ENCODE measurements at places on chromosomes 16 and 17.
A peak's percentile ranks its signal among the peaks of the same experiment; 100 is the strongest.

GRCh38 chr16:51157698-51158097, 6.6 kb upstream of the SALL1 start:
- DNase-seq, result no peak

DNA sequence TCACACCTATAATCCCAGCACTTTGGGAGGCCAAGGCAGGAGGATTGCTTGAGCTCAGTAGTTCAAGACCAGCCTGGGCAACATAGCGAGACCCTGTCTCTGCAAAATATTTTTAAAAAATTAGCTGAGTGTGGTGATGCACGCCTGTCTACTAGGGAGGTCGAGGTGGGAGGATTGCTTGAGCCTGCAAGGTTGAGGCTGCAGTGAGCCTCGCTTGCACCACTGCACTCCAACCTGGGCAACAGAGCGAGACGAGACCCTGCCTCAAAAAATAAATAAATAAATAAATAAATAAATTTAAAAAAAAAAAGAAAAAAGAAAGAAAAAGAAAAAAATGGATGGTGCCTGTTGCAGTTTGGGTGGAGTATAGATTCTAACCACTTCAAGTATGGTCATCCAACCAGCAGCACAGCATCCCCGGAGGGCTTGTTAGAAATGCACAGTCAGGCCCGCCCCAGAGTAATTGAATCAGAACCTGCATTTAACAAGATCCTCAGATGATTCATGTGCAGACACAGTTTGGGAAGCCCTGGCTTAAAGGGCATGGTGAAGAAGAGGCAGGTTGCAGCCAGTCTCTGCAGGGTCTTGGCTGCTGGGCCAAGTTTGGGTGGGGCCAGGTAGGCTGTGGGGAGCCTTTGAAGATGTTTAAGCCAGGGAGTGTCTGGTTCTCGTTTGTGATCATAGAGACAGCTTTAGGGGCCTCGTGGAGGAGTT, 40.8 kb downstream of the MRC2 start:
- DNase-seq, result no peak

- DNase-seq, result no peak
Observed at GRCh38 chr16:79599837-79600637, 500 bp downstream of the MAF start.

GRCh38 chr17:18950346-18950745, 1.6 kb upstream of the SLC5A10 start:
- no peak for DNase-seq

DNA sequence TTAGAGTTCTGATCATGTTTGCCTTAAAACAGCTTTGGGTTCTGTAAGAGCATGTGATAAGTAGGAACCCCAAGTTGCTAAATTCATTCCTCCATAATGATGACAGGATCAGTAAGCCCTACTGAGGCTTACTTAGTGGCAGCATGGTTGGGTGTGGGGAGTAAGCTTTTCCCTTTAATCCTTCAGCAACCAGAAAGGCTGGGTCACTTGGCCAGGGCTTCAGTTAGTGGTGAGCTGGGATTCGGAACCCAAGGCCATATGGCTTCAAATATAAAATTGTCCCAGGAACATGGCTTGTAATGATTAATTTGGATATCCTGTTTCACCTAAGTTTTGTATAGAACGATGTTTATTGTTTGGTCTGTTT, 850 bp downstream of the GINS3 start:
- no peak for DNase-seq

GRCh38 chr16:79805621-79806020, 205.1 kb upstream of the MAF start:
- no peak for DNase-seq

- no peak for DNase-seq
Observed at GRCh38 chr17:45115871-45116270, 16.4 kb downstream of the PLCD3 start.

DNA sequence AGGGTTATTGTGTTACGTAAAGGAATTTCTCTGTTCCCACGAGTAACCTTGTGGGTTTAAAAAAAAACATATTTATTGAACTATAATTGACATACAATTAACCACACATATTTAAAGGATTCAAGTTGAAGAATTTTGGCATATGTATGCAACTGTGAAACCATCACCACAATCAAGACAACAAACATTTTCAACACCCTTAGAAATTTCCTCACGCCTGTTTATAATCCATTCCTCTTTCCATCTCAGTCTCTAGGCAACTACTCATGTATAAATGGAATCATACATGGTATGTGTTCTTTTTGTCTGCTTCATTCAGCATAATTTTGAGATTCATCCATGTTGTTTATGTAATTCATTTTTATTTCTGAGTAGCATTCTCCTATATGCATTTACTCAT, 104.0 kb downstream of the MRTFB start:
- no peak for DNase-seq

DNA sequence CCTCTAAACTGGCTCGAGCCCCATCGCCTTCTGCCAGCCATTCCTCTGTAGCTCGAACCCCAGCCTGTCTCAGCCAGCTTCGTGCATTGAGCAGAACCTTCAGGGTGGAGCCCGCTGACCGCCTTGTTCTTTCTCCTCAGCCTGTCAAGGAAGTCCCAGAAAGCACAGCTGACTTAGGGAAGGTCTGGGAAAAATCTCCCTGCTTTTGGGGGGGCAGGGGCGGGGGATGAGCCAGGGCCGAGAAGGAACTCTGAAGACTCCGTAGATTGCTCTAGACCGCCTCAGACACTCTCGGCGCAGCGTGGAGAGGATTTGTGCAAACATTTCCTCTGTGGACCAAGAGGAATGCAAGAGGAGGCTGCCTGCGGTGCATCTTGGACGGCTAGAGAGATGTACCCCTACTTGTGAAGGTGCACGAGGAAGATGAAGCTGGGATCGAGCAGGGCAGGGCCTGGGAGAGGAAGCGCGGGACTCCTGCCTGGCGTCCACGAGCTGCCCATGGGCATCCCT, at the start of gene GLP2R:
Gene GLP2R (plus strand): TSS at position 284 of the 510 bp plus-strand sequence. CDS start 140 bp downstream, at position 424.
- no peak for DNase-seq

GRCh38 chr17:4105232-4105631, 37.6 kb downstream of the ZZEF1 start:
- DNase-seq, result no peak

DNA sequence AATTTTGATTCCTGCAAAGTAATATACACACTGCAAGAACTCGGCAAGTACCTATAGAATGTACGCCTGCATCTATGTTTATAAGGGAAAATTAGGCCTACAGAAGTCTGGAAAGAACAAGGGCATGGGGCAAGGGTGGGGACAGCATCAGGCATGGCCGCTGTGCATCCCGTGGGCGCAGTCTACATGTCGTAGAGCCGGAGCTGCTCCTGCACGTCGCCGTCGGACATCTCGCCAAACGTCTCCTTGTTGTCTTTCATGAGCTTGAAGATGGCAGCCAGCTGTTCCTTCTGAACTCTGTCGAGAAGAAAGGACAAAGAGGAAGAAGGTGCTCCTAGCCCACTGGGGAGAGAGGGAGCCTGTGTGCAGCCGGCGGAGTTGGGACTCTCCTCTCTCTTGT, 33.4 kb downstream of the MXRA7 start:
- DNase-seq, result no peak

GRCh38 chr17:57946798-57947358, 8.3 kb downstream of the CUEDC1 start:
- no peak for DNase-seq

DNA sequence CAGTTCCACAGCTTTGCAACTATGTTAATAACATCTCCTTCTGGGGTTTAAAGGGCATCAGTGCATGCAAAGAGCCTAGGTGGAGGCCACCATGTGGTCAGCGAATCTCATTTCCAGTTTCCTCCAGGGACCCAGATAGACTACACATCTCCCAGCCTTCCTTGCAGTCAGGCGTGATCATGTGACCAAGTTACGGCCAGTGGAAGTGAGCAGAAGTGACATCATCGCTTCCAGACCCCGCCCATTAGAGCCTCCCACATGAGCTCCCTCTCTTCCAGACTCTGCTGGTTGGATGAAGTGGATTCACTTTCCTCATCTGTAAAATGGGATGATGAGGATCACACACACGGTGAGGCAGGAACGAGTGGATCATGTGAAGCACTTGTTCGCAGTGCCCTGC, 27.4 kb upstream of the KDM8 start:
- DNase-seq, result no peak

GRCh38 chr16:29784901-29785500, 5.5 kb upstream of the KIF22 start:
- DNase-seq, result peak; percentile 49

DNA sequence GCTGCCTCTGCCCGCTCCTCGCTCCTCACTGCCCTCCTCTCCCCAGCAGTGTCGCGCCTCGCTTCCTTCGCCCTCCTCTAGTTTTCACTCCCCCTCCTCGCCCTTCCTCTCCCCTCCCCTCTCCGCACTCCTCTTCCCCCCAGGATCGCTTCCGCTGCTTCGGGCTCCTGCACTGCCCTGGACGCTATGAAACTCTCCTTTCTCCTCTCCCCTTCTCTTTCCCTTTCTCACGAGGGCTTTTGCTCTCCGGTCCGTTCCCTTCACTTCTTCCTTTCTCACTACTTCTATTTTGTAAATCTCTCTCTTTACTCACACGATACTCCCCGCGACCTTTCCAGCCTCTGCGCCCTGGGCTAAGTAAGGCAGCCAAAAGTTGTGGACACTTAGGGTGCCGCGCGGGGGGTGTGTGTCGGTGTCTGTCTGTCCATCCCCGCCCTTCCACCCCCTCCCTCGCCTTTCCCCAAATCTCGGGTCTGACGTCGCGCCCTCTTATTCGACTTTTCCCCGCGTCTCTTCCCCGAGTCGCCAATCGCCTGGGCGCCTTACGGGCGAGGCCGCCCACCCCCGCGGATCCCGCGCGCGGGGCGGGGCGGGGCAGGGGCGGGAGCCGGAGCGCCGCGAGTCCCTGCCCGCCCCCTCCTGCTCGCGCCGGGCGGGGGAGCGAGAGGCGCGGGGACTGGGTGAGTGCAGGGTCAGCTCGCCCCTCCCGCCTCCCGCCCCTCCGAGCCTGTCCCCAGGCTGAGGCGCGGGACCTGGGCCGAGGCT, at the start of gene IRX3:
Gene IRX3 (minus strand): TSS at position 422 of the 765 bp plus-strand sequence. CDS start 737 bp downstream, outside the sequence.
- DNase-seq, result no peak

DNA sequence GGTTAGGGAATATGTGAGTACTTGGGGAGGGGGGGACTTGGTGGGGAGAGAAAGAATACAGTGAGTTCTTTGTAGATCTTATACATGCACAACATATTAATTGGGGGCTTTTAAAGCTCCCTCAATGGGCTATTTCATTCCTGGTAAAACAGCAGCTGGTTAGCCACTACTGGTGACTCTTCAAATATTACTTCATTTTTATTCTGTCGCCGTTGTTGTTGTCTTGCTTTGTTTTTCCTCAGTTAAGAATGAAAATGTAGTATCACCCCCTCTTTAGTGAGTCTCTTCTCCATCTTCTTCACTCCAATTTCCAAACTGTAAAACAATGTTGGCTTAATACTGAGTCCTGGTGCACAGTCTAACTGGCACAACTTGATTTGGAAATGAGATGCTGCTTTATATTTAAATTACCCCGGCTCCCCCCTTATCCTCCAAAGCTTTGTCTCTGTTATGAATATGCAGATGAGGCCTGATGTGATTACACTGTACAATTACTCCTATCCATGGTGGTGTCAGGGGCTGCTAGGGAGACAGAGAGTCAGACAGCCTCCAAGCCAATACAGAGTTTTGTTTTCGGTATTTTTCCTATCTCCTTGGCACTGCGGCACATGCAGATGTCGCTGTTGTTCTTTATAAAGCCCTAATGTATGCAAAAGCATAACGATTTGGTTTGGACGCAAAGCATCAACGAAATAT, 256.9 kb upstream of the PMFBP1 start:
- no peak for DNase-seq

GRCh38 chr17:41974658-41975057, 8.1 kb downstream of the CNP start:
- DNase-seq, result no peak

- DNase-seq, result no peak
Observed at GRCh38 chr17:40416671-40417070, 1.0 kb downstream of the TOP2A start.

DNA sequence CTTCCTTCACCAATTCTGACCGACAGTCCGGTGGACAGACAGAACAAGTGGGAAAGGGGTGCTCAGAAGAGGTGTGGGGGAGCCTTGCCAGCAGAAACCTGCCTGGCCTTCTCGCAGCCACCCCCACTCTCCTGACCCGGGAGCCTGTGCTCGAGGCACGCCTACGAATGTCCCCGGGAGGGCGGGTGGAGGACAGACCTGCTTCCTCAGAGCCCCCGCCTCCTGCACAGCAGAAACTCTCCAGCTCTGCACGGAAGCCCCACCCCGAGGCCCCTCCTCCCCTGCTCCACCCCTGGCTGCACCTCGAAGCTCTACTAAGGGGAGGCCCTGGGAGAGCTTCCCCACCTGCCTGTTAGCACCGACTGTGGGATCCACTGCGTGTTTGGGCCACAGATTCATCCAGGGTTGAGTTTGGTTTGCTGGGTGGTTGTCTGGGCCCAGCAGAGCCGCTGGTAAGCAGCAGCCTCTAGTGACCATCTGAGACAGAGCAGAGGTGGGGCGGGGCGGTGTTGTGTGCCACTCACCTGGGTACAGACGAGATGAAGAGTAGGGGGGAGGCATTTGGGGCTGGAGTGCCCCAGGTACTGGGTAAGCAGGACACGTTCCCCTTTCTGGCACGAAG, 6.2 kb downstream of the TAF1C start:
- no peak for DNase-seq

DNA sequence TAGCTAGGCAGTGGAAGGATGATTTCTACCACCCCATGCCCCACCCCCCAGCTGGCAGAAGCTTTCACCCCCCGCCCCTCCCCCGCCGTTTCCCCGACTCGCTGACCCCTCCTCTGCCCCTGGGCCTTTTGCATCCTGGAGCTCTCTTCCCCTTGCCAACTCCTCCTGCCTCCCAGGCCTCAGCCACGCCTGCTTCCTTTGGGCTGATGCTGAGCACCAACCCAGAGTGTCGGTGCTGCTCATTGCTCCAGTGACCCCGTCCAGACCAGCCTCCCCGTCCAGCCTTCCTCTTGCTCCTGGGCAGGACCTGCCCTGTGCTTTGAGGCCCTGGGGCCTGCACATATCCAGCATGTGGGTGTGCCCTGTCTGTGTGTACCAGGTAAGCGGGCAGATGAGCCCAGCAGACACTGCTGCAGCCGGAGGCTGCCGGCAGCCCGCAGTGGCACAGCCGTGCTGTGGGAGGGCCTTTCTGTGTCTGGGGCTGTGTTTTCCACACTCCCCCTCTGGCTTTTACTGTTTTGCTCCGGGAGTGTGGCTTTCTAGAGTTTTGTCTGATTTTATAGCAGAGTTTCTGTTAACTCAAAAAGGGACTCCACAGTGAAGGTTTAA, 72.9 kb downstream of the JPH3 start:
- DNase-seq, result no peak

DNA sequence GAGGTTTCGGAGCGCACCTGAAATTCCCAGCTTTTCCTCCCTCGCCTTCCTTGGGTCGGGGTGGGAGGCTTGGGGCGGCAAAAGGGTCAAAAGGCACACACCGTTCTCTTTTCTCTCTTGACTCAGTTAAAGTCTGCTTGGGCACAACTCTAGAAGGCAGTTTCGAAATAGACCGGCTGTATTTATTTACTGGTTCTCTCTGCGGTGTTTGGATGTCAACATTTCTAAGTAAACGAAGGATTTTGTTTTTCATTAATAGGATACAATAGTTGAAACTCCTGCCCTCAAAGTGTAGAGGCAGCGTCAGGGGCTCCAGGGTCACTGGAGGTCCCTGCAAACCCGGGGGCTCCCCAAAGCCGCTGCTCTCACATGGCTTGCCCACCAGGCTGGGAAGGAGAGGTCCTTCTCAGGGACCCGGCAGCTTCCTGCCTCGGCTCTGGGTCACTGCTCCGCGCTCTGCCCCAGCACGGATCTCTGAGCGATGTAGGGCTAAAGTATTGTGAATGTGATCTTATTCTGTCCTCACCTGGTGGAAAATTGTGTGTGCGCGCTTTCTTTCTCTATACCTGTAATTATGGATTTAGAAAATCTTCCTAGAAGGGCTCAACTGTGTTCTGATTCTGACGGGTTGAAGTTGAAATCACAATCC, 952 bp downstream of the BMERB1 start:
- no peak for DNase-seq

Data from omental fat pad (tissue), 4 donors.